ENCODE measurements at places on chromosomes 16 and 17.
A peak's percentile ranks its signal among the peaks of the same experiment; 100 is the strongest.

DNA sequence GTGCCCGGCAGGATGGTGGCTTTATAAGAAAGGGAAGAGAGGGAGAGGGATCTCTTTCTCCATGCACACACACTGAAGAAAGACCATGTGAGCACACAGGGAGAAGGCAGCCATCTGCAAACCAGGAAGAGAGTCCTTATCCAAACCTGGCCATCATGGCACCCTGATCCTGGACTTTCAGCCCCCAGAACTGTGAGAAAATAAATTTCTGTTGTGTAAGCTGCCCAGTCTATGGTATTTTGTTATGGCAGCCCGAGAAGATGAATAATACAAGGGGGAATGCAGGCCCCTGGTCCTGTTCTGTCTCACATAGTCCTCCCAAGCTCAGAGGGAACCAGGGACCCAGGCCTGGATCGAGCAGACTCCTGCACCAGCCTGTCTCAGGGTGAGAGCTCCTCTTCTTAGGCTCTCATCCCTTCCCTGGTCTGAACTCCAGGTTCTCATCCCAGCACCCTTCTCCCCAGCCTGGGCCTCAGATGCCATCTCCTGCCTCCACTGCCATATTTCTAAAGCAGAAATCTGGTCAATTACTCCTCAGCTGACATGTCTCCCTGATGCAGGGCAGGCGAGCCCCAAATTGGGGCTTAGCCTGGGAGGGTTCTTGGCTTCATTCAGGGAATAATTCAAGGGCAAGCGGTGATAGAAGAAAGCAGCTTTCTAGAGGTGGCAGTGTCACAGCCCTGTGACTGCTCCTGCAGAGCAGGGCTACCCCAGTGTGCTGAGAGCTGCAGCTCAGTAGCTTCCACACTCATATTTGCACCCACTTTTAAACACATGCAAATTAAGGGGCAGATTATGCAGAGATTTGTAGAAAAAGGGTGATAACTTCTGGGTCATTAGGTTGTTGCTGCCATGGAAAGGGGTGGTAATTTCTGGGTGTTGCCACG, 28.8 kb downstream of the IGFBP4 start:
- DNase-seq, result no peak

DNA sequence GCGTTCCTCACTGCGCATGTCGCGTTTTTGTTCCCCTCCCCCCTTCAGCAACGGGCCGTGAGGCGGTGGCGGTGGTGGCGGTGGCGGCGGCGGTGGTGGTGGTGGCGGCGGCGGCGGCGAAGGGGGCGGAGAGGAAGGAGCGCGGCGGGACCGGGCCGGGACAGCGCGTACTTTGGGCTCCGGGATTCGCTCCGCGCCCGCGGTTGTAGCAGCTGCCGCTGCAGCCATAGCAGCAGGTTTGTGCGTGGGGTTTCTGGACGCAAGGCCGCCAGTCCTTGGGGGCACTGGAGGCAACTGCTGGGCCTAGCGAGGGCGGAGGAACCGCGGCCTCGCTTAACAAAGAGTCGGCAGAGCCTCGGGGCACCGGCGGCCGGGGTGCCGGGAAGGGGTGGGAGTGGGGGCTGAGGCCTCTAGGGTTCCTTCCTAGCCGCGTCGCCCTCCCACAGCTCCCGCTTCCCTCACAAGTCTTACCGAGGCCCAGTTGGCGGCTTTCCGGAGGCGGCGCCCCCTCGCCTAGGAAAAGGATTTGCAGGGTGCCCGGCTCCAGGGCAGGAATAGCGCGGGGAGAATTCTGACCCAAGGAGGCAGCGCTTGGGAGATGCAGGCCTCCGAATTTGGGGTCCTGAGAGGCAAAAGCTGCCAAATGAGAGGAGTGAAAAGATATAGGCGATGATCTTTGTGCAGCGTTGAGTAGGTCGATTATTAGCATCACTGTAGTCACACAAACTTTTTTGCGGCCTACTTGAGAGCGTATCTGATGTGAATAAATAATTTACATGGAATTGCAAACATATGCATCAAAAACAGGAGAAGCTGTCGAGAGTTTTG, at the start of gene DDX42:
TSS of gene DDX42 (plus strand) at position 30 of the 828 bp plus-strand sequence. CDS start 12,880 bp downstream, outside the sequence.
- peak; percentile 11 for DNase-seq

GRCh38 chr16:1144476-1145382, 8.2 kb upstream of the CACNA1H start:
- DNase-seq, result no peak

DNA sequence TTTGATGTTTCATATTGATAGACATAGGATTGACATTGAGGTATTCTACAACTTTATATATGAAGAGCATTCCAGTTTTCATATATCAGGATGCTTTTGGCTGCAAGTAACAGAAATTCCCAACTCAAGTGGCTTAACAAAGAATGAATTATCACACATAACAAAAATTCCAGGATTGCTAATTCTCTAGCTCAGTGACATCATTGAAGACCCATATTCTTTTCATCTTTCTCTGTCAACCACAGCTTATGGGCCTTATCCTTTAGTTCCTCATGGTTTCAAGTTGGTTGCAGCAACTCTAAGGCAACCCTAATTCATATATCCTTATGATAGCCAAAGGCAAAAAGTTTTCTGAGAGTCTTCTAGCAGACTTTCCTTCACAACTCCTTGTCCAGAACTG, 91.5 kb upstream of the HAS3 start:
- no peak for DNase-seq

GRCh38 chr17:3770466-3770865, 30.5 kb downstream of the ITGAE start:
- DNase-seq, result no peak

DNA sequence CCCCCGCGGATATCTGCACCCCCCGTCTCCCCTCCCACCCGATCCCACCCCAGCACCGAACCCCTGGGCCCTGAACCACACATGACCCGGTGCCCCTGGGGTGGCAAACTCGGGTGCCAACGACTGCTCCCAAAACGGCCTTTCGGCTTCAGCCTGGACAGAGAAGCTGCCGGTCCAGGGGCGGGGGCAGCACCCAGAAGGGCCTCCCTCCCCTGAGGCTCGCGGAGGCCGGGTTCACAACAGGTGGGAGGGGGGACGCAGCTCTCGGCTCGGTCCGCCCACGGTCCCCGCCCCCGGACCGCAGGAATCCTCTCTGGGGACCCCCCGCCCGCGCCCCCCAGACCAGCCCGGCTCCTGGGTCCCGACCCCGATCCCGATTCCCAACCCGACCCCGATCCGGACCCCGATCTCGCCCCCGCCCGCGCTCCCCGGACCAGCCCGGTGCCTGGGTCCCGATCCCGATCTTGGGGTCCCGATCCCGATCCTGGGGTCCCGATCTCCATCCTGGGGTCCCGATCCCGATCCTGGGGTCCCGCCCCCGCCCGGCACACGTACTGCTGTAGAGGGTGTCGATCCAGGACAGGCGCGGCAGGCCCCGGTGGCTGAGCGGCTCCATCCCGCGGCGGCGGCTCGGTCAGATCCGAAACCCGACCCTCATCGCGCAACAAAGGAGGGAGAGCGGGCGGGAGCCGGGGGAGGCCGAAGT, 516 bp downstream of the ABR start:
- no peak for DNase-seq

- DNase-seq, result no peak
Measured at GRCh38 chr16:55576384-55576783, 9.9 kb downstream of the CAPNS2 start.

All from NCI-H446 (cell line).